ENCODE measurements at places on chromosomes 2 and 18. TPM values are rescaled to one million over a fixed set of nuclear protein-coding genes. Genes with fewer than 3 reads are reported as not detected.

DNA sequence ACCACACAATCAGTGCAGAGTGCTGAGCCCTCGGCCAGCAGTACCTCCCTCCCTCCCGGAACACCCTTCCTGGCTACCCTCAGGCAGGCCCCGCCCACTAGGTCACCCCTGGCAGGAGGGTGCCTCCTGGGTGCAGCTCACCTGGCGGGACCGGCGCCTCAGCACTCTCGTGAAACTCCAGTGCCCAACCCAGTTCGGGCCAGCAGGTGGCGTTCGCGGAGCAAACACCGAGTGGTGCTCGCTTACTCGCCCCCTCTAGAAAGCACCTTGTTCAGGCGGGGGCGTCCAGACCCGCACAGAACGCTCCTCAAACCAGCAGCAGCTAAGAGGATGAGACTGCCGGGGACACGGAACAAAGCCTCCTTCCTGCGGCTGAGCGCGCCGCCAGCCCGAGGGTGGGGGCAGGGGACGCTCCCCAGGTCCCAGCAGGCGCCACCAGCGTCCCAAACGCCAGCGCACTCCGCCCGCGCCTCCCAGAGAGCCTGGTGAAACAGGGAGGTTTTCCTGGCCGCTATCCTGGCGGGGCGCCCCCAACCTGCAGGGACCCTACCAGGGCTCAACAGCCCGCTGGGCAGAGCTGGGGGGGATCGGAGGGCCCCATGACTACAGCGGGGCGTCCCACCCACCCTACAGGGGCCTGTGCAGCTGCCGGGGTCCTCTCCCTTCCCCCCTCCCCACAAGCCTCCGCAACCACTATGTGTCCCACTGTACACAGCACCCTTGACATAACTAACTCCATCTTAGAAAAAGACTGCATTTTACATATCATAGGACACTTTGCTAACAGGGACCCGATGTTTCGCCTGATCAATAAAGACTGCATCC lies 44.7 kb downstream of the MRPS5 start:
- peak; percentile 68 for DNase-seq

GRCh38 chr2:53173091-53173490 lies 594.5 kb upstream of the CHAC2 start:
- DNase-seq: no peak

GRCh38 chr2:207285473-207285815 lies 119.7 kb upstream of the KLF7 start:
- no peak for DNase-seq

Gene NGEF
- total RNA-seq: 22.8 TPM

DNA sequence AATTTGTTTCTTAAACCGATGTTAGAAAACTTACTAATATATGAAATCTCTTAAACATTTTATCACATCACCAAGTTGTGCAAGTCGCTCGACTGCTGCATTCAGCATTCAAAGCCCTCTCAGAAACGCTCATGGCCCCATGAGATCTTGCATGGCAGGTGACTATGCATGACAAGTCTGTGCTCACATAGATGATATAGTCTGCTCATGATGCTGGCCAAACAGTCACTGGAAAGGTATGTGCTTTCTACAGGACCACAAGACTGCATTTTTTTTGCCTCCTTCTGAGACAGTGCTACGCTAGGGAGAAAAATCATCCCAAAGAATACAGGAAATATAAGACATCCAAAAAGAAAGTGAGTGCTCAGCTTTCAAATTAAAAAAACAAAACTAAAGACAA lies 98.3 kb upstream of the ZBTB14 start:
- no peak for DNase-seq

DNA sequence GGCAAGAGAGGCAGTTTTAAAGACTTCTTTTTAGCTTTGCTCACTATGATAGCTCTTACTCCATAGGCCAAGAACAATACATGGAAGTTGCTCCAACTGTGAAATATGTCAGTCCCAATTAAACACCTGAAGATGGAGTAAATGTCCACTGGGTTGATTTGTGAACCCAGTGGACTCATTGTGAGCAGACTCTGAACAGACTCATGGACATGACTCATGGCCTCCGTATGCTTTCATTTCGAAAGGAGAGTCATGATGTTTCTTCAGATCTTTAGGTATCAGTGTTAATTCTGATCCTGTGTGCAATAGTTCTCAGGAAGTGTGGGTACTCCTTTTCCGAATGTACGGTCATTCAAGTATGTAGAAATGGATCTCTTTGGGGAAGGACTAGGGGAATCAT lies 5.4 kb upstream of the CWC22 start:
- no peak for DNase-seq

Gene VWA3B
- 0.31 TPM for total RNA-seq

- no peak for DNase-seq
Measured at GRCh38 chr2:36664696-36665076, 31.8 kb upstream of the VIT start.

- DNase-seq: no peak
Measured at GRCh38 chr2:176876493-176877103, 336.0 kb upstream of the HNRNPA3 start.

Gene KIAA2012
- total RNA-seq: 0.47 TPM

Gene ATP8B1
- 2.5 TPM for total RNA-seq
